Epithelial cell of proximal tubule (primary cell): ENCODE measurements at places on chromosomes 3 and 15. TPM values are rescaled to one million over a fixed set of nuclear protein-coding genes. Genes with fewer than 3 reads are reported as not detected.

- DNase-seq: no peak
Measured at GRCh38 chr3:126194713-126195305, 14.4 kb upstream of the ALDH1L1 start.

GRCh38 chr3:100075851-100076730 lies 38.2 kb downstream of the FILIP1L start:
- no peak for DNase-seq

CP gene
- not detected in 2 replicates for total RNA-seq

CCDC13 gene
- total RNA-seq: 0.65 and 1.7 TPM in 2 replicates

- no peak for DNase-seq
Measured at GRCh38 chr15:57357799-57358198, 18.5 kb upstream of the CGNL1 start.

DNA sequence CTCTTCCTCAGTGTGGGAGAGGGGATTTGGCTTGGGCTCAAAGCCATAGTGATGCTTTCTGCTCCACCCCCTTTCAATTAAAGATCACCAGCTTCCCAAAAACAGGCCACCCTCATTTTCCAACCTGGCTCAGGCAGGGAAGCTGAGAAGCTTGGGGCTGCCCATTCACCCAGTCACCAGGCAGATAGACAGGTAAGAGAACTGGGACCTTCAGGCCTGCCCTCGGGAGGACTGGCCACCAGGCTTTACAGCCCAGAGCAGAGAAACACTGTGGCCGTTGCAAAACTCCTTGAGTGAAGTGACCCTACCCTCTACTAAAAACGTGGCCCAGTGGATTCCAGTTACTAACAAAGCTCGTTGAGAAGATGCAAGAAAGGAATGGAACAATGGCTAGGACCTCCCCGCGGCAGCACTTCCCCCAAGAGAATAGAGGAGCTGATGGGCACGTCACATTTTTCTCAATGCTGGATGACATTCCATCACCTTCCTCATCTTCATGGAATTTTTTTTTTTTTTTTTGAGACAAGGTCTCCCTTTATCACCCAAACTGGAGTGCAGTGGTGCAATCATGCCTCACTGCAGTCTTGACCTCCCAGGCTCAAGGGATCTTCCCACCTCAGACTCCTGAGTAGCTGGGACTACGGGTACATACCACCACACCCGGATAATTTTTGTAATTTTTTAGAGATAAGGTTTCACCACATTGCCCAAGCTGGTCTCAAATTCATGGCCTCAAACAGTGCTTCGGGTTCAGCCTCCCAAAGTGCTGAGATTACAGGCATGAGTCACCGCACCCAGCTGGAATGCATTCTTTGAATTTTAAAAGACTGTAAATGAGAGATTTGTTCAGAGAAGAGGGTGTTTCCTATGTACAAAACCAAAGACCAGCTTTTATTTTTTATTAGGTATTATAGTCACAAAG lies 37.9 kb downstream of the LIPC start:
- DNase-seq: peak; percentile 97

- DNase-seq: no peak
Measured at GRCh38 chr3:193052354-193053045, 134.8 kb upstream of the MB21D2 start.

DNA sequence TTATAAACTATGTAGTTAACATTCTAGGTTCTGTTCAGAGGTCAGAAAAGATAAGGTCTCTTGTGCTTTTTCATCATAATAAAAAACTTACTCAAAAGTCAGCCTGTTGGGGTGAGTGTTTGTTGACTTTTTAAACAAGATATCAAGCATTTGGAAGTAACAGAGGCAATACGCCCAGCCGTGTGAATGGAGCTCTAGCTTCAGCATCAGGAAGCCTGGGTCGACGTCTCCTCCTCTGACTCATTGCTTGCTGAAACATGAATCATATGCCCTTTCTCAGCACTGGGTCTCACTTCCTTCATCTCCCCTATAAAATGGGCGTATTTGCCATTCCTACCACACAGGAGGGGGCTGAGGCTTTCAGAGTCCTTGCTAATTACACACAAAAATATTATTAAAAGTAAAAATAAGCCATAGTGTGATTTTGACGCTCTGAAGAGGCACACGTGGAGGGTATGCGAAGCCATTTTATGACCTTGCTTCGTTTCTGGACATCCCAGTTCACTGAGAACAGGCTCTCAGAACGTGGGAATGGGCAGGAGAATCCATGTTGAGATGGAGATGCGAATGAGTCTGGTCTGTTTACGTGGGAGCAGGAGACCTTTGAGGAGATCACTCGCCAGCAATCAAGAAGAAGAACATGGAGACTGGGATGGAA lies 220.8 kb upstream of the TPRG1 start:
- DNase-seq: peak; percentile 67

SKOR1 gene
- not detected in 2 replicates for total RNA-seq

SPINK8 gene
- total RNA-seq: not detected in 2 replicates

CCR5 gene
- total RNA-seq: not detected in 2 replicates

- DNase-seq: no peak
Measured at GRCh38 chr3:169822540-169822939, 9.8 kb upstream of the LRRC34 start.

DNA sequence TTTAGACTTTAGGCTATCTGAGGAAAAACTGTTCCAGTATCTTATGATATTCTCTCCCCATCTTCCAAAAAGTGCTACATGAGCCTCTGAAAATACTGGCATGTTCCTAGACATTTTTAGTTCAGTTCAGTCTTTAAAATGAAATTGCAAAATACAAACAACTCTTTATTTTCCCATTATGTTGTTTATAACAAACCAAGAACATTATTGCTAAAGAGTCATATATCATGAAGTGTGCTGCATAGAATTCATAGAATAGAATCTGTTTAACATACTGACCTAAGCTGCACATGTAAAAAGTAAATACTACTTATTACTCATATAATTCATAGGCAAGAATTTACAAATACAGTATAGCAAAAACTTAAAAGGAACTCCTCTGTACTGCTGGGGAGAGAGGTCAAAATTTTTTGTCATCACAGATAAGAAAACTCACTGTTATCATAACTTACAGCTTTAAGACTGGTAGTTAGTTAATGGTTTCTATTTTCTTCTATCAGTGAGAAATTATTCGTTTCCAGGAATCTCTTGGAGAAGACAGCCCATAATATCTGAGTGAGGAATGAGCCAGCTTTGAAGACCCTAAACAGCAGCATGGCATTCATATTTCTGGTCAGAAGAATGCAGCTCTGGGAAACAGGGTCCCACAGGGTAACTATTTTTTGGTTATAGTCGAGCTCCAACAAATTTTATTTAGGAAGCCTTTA lies 32.2 kb downstream of the FILIP1L start:
- no peak for DNase-seq

GRCh38 chr3:189907803-189908202 lies 212.9 kb downstream of the P3H2 start:
- DNase-seq: no peak

DNA sequence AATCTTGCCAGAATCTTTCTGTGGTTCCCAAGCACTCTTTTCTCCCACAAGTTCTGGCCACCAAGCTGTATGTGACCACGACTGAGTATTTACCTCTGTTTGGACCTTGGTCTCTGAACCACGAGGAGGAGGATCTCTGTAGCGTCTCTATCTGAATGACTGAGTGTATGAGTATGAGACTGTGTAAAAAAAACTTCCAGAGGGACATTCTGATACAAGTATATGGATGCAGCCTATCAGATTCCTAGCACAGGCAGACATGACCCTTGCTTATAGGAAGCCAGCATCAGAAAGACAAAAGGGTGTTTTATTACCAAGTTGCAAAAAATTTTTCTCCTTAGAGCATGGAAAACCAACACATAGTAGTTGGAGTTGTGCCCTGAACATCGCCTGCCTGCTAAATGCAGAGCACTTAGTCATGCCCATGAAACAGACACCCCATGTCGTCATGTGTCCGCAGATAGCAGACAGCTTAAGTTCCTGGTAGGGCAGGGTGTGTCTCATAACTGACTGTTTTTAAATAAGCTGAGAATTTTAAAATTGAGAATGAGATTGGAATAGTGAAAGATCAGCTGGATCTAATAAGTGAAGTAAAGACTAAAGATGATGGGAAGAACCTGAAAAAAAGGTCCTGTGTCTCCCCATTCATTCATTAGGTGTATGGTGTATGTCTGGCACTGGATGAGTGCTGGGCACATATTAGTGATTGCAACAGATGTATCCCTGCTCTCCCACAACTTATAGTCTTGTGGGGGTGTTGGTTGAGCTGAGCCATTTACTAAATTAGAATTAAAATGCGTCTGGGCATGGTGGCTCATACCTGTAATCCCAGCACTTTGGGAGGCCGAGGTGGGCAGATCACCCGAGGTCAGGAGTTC lies 30.9 kb downstream of the DAG1 start:
- DNase-seq: peak; percentile 82

C15orf62 gene
- 0.63 and 2.7 TPM in 2 replicates for total RNA-seq

- no peak for DNase-seq
Measured at GRCh38 chr3:151197981-151198767, 4.8 kb downstream of the GPR171 start.

GRCh38 chr3:6518709-6519345 lies 342.1 kb upstream of the GRM7 start:
- DNase-seq: no peak

DNA sequence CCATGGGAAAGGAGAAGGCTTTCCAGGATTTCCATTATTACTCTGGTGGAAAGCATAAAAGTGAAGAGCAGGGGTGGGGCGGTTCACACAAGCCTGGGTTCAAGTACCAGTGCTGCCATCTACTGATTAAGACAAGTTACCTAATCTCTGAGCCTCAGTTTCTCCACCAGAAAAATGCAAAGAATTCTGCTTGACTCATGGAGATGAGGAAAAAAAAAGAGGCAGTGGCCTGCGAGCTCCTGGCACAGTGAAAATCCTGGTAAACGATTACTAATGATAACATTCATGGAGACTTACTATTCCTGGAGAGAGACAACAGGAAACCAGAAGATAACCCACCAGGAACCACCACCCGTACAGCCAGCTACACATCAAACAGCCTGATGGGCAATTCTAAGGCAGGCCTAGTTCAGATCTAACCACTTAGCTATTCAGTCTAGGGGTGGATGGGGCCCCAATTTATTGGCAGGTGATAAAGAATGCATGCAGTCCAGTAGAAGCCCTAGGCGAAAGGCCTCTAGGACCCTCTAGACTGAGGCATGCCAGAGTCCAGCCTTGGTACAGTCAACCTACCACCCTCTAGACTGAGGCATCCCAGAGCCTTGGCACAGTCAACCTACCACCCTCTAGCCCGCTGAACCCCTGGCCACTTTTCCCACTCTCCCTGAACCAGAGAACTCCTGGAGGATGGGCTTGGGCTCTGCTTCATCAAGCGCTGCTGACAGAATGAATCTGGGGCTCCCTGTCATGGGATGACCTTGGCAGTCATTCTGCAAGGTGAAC lies 2.5 kb downstream of the AMOTL2 start:
- DNase-seq: peak; percentile 53

RTP3 gene
- total RNA-seq: not detected in 2 replicates
